ENCODE measurements at places on chromosomes 7 and 10.
A peak's percentile ranks its signal among the peaks of the same experiment; 100 is the strongest.

- no peak for DNase-seq
Measured at GRCh38 chr7:91180746-91181145, 83.5 kb upstream of the FZD1 start.

GRCh38 chr10:129760416-129760815, 203.7 kb downstream of the EBF3 start:
- no peak for DNase-seq

DNA sequence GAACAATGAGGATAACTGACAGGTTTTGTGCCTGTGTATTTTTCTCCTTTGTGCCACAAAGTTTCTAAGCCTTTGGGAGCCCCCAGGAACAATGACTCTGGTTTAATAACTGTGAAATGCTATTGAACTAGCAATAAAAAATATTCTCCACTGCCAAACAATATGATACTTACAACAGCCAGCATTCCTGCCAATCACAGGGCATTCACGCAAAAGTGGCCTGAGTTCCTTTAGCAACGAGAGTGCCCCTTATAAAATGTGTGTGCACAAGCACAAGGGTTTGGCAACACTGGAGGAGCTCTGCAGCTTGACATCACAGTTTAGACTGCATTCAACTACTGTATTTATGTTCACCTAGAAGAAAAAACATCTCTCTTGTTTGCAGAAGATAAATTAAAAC, 412.9 kb upstream of the NFE2L3 start:
- no peak for DNase-seq

GRCh38 chr7:147571436-147572185, 1019.0 kb upstream of the C7orf33 start:
- no peak for DNase-seq

DNA sequence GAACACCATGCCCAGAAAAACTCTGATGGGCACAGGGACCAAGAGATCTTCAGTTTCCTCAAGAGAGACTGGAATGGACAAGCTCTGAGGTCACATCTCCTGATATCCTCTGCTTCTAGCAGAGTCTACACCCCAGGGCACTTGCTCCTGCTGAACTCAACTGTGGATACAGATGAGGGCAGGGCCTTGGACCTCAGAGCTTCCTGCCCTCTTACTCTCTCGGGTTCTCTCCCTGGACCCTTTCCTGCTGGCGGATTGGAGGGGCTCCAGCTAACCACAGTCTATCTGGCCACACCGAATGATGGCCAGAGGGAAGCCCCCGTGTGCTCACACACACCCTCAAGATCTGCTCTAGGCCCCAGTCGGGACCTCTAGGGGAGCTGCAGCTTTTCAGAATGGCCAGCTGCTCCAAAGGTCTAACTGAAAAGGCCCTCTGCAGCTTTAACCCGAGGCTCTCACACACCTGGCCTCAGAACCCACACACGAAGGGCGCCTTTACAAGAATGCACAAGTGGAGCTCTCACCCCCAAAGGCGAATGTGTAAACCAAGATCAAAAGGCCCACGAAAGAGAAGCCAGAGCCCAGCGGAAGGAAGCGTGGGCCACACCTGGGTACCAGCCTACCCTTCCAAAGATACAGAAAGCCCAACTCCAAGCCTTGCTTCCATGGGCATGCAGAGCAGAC, 65.5 kb downstream of the FAM53B start:
- no peak for DNase-seq

DNA sequence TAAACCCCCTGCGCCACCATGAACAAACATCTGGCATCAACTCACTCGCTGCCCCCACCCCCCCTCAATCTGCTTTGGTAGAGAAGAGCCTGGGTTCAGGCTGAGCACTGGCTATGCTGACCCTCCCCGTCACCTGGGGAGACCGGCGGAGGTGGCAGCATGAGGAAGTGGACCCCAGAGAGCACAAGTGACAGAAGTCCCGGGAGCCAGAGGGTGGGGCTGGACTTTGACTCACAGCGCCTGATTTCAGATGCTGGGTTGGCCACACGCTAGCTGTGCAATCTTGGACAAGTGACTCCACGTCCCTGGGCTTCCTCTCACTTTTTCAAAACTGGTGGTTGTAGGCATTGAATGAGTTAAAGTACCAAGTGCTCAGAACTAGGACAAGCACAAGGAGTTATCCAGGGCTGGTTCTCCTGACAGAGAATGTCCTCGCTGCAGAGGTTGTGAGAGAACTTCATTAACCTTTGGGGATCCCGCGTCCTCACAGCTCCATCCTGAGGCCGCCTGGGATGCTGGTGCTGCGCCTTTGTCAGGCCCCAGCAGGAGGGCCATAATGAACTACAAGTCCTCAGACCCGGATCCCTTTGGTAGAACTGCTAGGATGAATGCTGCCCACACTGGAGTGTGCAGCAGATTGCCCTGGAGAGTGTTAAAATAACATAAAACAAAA, 48.8 kb upstream of the RASGEF1A start:
- DNase-seq, result no peak

DNA sequence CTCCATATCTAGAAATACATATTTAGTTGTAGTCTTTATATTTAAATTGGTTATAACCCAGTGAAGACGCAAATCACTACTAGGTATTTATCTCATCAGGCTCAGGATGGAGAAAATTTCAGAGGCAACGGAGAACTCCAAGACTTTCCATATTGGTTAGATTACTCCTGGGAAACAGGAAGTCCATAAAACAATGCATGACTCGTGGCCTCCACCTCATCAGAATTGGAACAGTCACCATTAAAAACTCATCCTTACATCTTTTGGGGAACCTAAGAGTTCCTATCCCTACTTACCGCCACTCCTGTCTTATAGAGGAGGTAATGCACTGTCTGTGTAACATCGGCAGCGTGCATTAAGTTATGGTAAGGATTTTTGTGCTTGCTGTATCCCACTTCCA, 177.6 kb downstream of the PPP1R17 start:
- DNase-seq, result no peak

DNA sequence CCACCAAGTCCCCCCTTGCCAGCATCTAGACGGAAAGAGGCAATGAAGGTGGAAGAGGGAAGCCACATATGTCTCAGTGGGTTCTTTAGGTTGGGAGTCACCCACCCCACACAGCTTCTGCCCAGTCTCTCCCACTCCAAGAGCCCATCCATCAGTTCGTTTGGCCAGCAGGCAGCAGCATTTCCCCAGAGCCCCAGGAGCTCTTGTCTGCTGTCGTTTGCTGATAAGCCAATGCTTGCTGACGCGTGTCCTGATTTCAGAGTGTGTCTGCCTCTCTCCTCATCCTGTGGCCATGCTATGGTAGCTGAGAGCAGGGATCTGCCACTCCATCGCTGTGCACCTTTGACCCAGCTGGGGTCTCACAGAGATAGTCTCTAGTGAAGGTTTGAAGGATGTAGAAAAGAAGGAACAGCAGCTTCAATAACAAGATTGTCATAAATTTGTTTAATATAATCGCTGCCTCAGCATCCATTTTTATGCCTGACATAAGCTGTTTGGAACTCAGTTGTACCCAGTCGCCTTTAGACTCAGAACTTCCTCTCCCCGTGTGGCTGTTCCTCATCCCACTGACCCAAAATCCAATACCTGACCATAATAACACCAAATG, 39.4 kb upstream of the GDF10 start:
- DNase-seq, result no peak

DNA sequence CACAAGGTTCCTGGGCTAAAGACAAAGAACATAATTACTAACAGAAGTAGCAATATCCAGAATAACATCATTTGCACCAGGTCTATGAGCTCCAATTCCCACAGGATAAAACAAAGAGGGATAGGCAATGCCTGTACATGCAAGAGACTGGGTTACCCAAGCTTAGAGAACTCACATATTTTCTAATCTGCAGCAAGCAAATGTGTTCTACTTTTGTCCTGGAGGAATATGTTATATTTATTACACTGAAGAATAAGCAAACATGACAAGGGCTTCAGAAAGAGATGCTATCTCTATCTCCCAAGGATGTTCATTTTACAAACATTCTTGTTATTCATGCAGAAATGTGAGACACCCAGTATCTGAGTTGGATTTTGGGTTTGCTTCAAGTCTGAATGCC, 118.6 kb downstream of the MDFIC start:
- no peak for DNase-seq

- DNase-seq, result no peak
Measured at GRCh38 chr7:12518920-12519681, 51.4 kb upstream of the SCIN start.

GRCh38 chr7:37248396-37248861, 200.2 kb downstream of the ELMO1 start:
- DNase-seq, result no peak

GRCh38 chr10:13000431-13000830, 1.1 kb downstream of the CCDC3 start:
- DNase-seq, result no peak

- DNase-seq, result no peak
Measured at GRCh38 chr10:43181146-43181545, 42.9 kb downstream of the CSGALNACT2 start.

DNA sequence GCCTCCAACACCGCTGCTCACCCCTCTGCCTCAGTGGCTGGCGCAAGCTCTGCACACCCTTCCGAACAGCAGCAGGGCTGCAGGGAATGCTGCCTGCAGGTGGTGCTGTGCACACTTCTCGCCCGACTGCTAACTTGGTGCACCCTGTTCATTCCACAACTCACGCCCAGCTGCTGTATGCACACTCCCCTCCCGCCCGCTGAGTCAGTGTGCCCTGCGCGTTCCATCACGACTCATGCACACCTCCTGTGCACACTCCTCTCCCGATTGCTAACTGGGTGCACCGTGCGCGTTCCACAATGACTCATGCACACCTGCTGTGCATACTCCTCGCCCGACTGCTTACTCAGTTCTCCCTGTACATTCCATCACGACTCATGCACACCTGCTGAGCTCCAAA, 21.5 kb downstream of the ADARB2 start:
- DNase-seq, result no peak

- no peak for DNase-seq
Measured at GRCh38 chr10:26797340-26797739, 63.4 kb downstream of the ABI1 start.

DNA sequence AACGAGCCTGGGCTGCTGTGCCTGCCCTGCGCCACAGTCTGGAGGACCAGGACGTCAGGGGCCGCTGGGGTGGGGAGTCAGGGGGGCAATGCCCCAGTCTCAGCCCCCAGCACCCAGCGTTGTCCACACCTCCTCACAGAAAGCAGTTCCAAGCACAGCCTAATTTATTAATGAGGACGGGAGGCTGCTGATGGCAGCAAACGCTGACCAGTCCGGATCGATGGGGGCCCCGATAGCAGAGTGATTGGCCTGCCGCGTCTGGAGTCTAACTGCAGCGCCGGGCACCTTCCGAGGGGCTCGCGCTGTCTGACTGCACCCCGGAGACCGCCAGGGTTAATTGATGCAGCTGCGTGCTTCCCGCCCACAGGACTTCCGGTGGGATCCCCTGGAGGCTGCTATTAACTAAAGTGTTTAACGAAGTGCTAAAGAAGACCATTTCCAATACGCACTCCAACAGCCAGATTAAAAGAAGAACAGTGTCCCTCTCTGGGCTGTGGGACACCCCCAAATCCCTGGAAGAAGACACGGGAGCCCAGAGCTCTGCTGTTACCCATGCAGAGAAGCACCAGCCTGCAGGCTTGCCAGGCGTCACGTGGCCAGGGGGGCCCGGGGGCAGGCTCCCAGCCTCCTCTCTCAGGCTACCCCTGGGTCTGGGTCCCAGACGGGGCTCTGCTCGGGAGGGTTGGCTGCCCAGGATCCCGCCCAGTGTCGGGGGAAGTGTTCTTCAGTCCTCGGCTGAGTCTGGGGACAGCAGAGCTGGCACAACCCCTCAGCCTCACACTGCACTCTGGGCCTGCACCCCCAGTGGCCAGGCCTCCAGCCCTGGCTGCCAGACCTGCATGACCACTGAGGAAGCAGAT, 63.8 kb downstream of the MICALL2 start:
- DNase-seq, result no peak

GRCh38 chr7:149735779-149736477, 37.5 kb downstream of the ZNF467 start:
- no peak for DNase-seq

GRCh38 chr10:88033793-88034192, 170.4 kb downstream of the PTEN start:
- no peak for DNase-seq

DNA sequence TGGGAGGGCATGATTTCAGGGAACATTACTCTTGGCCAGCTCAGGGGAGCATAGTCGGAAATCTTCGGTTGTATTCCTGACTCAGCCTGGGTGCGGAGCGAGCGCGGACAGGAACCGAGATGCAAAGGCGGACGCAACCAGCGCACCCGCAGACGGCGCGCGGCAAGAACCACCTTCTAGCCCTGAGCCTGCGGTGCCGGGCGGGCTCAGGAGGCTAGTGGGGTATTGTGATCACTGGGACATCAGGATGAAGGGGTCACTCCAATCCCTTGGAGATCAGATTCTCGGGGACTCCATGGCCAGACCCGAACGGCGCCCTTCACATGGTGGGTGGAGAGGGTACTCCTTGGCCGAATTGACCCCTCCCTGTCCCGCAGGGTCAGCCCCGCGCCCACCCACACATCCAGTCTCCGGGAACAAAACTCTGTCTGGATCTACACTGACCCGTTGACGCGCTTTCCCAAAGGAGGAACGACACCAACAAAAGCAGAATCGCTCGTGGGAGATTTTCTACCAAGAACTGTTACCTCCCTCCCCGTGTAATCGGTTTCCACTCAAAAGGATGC, 730.5 kb downstream of the ZWINT start:
- DNase-seq, result no peak

GRCh38 chr10:97701438-97702069, 12.0 kb upstream of the MARVELD1 start:
- peak; percentile 77 for DNase-seq

- DNase-seq, result no peak
Measured at GRCh38 chr7:142301299-142301698, 43.4 kb upstream of the PRSS58 start.

- DNase-seq, result no peak
Measured at GRCh38 chr10:88090568-88091214, 227.3 kb downstream of the PTEN start.

DNA sequence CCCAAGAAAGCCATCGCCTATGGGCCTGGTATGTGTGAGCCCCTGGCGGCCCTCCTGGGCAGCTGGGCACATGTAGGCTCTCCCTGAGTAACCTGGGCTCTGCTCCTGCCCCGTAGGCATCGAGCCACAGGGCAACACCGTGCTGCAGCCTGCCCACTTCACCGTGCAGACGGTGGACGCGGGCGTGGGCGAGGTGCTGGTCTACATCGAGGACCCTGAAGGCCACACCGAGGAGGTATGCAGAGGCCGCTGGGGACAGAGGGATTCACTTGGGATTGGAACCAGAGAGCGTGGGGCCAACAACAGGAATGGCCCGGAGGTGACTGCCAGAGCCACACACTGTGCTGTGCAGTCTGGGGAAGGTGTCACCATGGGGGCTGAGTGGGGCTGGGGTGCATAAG, 7.3 kb downstream of the FLNC start:
- DNase-seq, result no peak
